ENCODE measurements at places on chromosomes 6 and 20.
A peak's percentile ranks its signal among the peaks of the same experiment; 100 is the strongest.

DNA sequence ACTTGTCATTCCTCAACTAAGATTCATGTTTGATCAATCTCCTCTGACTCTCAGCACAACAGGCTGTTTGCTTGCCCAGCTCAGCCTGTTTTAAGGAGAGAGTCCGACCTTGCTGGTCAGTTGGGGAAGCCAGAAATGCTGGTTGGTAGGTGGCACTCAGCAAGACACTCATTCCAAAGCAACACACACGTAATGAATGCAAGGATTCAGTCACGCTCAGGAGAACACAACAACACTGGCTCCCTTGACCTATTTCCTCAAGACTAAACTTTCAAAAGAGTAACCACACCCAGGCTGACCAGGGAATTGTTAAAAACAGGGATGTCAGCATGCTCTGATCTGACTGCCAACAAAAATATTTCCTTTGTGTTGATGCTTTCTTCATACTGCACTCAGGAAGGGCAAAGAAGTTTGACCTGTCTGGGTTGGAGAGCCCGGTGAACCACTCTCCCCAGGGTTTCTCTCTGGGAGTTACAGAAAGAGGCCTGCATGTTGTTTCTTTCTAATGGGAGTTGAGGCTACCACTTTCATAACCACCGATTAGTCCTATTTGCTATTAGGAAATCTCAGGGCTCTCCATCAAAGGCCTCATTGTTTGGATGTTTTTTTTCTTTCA, 25.6 kb upstream of the PREP start:
- H3K4me3 ChIP-seq = no peak overlapping the region
- H3K27me3 ChIP-seq = no peaks in the 10 kb centered on the region
- peak overlapping the region; percentile 75 for H3K27ac ChIP-seq
- no peaks in the 10 kb centered on the region for H3K36me3 ChIP-seq
- H3K4me1 ChIP-seq = peaks cover 11% of the 10 kb centered on the region
- DNase-seq = no peak

DNA sequence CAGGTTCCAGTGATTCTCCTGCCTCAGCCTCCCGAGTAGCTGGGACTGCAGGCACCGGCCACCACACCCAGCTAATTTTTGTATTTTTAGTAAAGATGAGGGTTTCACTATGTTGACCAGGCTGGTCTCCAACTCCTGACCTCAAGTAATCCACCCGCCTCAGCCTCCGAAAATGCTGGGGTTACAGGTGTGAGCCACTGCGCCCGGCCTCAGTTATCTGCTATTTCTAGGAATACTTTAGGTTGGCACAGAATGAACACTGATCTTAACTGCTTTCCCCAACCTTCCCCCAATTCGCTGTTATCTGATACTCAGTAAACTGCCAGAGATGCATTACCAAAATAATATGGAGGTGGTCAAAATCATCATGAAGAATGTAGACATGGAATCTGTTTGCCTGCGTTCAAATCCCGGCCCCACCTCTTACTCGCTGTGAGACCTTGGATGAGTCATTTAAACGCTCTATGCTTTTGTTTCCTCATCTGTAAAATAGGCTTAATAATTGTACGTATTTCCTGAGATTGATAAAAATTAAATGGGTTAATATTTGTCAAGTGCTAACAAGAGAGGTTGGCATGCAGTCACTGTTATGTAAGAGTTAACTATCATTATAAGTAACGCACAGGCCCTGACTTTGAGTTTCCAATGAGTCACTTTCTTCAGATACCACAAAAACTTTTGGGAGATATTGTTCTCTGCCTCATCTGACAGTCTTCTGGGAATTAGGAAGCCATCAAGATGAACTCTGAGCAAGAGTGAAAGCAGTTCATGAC, 44.5 kb upstream of the NCOA3 start:
- peak overlapping the region; percentile 79 for H3K27ac ChIP-seq
- no peaks in the 10 kb centered on the region for H3K27me3 ChIP-seq
- H3K4me3 ChIP-seq = no peak overlapping the region

DNA sequence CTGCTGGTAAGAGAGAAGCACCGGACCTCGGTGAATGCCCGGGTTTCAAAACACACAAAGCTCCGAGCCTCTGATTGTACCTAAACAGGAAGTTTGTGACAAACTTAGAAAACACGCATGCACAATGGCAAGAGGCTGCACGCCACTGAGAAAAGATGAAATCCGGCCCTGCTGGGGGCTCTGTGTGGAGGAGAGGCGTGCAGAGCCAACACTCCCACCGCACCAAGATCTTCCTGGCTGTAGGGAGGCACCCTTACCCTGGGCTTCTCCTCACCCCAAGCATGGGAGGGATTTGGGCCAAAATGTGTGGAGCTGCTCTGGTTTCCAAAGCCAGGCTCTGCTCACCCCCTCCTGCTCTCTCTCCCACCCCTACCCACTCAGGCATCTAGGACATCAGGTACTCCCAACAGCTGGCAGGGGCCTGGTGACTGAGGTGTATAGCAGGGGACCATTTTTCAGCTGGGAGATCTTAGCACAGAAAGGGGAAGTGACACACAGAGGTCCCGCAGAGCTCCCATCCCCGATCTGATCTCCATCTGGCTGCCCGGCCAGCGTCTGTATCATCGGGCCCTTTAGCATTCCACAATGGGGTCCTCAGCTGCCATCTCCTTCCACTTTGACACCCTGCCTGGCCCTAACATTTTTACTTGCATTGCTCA, 84.2 kb downstream of the TRERF1 start:
- H3K4me3 ChIP-seq = no peak overlapping the region
- no peaks in the 10 kb centered on the region for H3K27me3 ChIP-seq
- no peak for DNase-seq
- peaks cover 4% of the 10 kb centered on the region for H3K36me3 ChIP-seq
- peak overlapping the region; percentile 69 for H3K27ac ChIP-seq

- H3K27ac ChIP-seq = no peak overlapping the region
- H3K4me1 ChIP-seq = peaks cover 19% of the 10 kb centered on the region
- no peak overlapping the region for H3K4me3 ChIP-seq
Measured at GRCh38 chr6:134515986-134516385, 198.1 kb upstream of the SGK1 start.

DNA sequence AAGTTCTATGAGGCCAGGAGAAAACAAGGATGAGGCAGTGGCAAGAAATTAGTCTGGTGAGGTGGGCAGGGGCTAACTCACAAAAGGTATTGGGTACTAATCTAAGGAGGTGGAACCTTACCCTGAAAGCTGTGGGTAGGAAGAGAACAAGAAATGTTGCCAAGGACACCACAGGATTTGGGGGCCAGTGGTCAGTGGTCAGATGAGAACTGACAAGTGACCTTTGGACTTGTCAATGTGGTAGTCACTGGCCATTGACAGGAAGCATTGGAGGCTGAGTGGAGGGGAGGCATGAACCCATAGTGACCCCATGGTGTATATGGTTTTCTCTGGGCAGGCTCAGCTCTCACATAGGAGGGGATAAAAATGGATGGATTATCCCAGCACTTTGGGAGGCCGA, 25.3 kb upstream of the SMIM29 start:
- H3K4me3 ChIP-seq = no peak overlapping the region
- no peak for DNase-seq
- H3K27ac ChIP-seq = no peak overlapping the region
- no peaks in the 10 kb centered on the region for H3K27me3 ChIP-seq
- H3K4me1 ChIP-seq = no peaks in the 10 kb centered on the region

DNA sequence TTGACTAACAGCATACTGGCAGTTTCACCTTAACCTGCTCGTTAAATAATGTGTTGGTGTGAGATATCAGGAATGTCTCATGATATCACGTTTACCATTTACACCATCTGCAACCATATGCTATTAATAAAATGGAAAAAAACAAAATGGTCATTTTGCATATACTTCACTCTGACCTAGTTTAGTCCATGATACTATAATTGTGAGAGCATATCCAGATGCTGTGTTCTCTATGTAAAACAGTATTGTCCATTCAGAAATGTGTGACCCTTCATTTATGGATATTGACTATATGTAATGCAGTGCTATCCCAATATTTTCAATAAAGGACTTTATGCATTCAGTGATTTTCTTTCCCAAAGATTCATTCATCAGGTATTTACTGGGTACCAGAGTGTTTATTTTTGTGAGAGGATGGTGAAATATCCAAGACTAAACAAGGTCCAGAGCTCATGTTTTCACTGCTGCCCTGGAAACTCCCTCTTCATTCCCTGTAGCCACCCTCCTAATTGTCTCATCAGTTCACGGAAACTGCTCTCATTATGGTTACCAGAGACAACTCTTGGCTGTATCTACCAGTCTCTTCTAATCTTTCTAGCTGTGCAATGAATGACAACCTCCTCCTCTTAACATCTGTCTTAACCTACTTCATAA, 25.7 kb upstream of the HINT3 start:
- peaks cover 61% of the 10 kb centered on the region for H3K36me3 ChIP-seq
- peaks cover 8% of the 10 kb centered on the region for H3K4me1 ChIP-seq
- no peak overlapping the region for H3K4me3 ChIP-seq
- no peaks in the 10 kb centered on the region for H3K27me3 ChIP-seq
- DNase-seq = no peak
- H3K27ac ChIP-seq = no peak overlapping the region

GRCh38 chr6:41470029-41470330, 76.2 kb upstream of the FOXP4 start:
- H3K36me3 ChIP-seq = no peaks in the 10 kb centered on the region
- no peak for DNase-seq
- peak overlapping the region; percentile 3 for H3K4me3 ChIP-seq
- no peaks in the 10 kb centered on the region for H3K27me3 ChIP-seq
- no peak overlapping the region for H3K27ac ChIP-seq

DNA sequence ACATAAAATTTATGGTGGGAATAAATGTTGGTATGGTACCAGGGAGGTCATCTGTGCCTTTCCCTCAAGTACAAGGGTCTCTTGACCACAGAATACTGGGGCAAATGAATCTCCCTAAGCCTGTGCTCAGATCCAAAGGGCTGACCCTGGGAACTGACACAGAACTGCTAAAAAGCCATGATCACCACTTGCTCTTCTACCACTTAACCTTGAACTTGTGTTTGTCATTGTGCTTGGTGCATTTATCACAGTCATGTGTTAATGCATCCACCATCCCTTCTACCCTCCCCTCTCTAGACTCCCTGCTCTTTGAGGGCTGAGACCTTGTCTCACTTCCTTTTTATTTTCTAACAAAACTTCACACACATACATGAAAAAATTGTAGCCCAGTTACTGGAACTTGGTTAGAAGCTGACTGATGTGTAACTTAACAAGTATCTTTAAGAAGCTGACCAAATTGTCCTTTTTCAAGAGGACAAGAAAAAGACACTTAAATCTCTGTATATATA, 46.1 kb upstream of the PBOV1 start:
- H3K27me3 ChIP-seq = no peaks in the 10 kb centered on the region
- no peak overlapping the region for H3K27ac ChIP-seq
- no peaks in the 10 kb centered on the region for H3K4me1 ChIP-seq
- no peak for DNase-seq
- H3K36me3 ChIP-seq = no peaks in the 10 kb centered on the region

- no peaks in the 10 kb centered on the region for H3K4me1 ChIP-seq
- no peak overlapping the region for H3K4me3 ChIP-seq
- no peak overlapping the region for H3K27ac ChIP-seq
- DNase-seq = no peak
- no peaks in the 10 kb centered on the region for H3K36me3 ChIP-seq
Measured at GRCh38 chr6:134094441-134094840, 42.0 kb upstream of the SLC2A12 start.

DNA sequence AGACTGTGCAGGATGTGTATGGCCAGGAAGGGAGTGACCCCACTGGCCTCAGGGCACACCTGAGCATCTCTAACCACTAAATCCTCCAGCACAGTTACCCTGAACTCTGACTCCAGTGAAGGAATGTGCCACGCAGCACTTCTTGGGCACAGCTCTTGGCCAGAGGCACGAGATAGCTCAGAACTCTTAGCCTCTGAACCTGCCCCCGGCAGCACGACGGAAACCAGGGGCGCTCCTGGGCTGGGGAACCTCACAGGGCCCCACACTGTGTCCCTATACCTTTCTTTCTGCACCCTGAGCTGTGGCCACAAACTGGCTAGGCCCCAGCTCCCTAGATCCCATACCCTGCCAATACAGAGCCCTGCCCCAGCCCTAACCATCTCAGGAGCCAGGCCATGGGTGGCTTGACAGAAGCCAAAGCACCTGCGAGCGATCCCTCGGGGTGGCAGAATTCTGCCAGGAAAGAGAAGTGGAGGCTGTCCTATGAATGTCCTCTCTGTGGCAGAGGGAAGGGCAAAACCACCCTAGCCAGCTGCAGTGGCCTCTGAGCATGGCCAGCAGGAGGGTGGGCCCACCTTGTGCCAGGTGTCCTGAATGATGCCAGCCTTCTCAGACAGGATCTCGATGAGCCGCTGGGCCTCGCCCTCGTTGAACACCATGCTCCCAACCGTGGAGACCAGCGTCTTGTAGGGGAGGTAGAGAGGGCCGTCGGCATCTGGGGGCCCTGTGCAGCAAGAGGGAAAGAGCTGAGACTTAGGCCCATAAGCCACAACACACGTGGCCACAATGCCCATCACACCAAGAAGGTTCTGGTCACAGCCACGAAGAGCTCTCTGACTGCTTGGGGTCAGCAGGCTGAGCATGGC, 39.4 kb downstream of the RRBP1 start:
- no peak overlapping the region for H3K4me3 ChIP-seq
- no peak overlapping the region for H3K27ac ChIP-seq

GRCh38 chr6:30884521-30885480, 482 bp downstream of the DDR1 start:
- peak overlapping the region; percentile 99 for H3K27ac ChIP-seq
- peak overlapping the region; percentile 90 for H3K4me3 ChIP-seq

- no peaks in the 10 kb centered on the region for H3K4me1 ChIP-seq
- H3K27me3 ChIP-seq = no peaks in the 10 kb centered on the region
- H3K4me3 ChIP-seq = no peak overlapping the region
- no peak for DNase-seq
- H3K36me3 ChIP-seq = peaks cover 33% of the 10 kb centered on the region
Measured at GRCh38 chr6:28368522-28368921, 18.8 kb downstream of the ZKSCAN3 start.

GRCh38 chr20:57482148-57482547, 42.8 kb downstream of the CTCFL start:
- H3K27me3 ChIP-seq = no peaks in the 10 kb centered on the region
- DNase-seq = no peak
- no peaks in the 10 kb centered on the region for H3K36me3 ChIP-seq
- no peak overlapping the region for H3K27ac ChIP-seq
- H3K4me1 ChIP-seq = peaks cover 4% of the 10 kb centered on the region
